ENCODE measurements at places on chromosomes 7 and 10. TPM values are rescaled to one million over a fixed set of nuclear protein-coding genes. Genes with fewer than 3 reads are reported as not detected.
A peak's percentile ranks its signal among the peaks of the same experiment; 100 is the strongest.

The SMKR1 gene
- total RNA-seq, result not detected

The PKD1L1 gene
- 1.1 TPM for total RNA-seq

DNA sequence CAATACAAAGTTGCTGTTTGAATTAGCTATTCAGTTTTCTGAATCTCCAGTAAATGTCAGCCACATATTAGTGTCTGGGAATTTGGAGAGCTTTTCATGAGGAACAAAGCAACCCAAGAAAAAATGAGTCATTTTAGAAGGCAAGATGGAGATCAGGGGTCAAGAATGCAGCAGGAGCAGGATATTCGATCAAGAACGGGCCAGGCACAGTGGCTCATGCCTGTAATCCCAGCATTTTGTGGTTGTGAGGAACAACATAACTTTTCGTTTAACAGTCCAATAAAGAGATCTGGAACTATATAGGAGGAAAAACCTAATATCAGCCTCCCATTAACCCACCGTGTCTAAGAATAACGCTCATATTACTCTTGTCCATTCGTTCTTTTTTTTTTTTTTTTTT is 600.5 kb downstream of the MAGI2 start:
- no peaks in the 10 kb centered on the region for H3K27me3 ChIP-seq
- no peaks in the 10 kb centered on the region for H3K36me3 ChIP-seq
- no peak overlapping the region for H3K4me3 ChIP-seq
- no peak overlapping the region for H3K27ac ChIP-seq
- peaks cover 7% of the 10 kb centered on the region for H3K4me1 ChIP-seq
- DNase-seq, result no peak

DNA sequence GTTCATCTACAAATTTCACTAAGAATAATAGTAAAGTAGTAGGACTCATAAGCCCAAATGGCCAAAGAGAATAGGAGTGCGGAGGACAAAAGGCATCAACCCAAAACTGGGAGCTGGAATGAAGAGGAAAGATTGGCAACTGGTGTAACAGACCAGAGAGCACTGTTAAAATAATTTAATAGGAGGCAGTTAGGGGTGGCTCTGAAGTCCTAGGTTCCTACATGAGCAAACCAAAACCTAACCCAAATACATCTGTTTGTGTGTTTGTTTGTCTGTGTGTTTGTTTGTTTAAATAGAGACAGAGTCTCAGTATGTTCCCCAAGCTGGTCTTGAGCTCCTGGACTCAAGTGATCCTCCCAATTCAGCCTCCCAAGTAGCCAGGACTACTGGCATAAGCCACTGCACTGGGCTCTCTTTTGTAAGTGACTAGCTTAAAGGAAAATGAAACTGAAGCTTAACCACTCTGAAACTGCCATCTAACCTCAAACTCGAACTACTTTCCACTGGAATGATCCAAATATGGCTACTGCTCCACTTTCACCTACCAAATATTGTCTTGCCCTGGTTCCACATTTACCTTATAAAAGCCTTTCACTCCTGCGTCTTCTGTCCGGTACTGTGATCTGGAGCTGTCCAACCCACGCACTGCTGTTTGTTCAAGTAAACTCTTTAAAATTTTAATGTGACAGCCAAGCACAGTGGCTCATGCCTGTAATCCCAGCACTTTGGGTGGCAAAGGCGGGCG is 94.9 kb downstream of the AKR1D1 start:
- H3K27ac ChIP-seq, result no peak overlapping the region
- no peaks in the 10 kb centered on the region for H3K36me3 ChIP-seq
- no peak overlapping the region for H3K4me3 ChIP-seq

DNA sequence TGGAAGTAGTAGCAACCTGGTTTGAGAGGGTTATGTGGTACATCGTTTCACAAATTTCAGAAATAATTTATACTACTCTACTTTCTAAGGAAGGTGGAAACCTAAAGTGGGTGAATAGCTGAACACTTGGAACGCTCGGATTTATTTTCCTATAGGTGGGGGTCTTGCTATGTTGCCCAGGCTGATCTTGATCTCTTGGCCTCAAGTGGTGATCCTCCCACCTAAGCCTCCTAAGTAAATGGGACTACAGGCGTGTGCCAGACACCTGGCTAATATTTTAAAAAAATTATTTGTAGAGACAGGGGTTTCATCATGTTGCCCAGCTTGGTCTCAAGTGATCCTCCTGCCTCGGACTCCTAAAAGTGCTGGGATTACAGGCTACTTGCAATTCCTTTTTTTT is 6.7 kb upstream of the KMT2E start:
- H3K4me3 ChIP-seq, result no peak overlapping the region
- H3K27ac ChIP-seq, result peak overlapping the region; percentile 100
- H3K4me1 ChIP-seq, result peaks cover 69% of the 10 kb centered on the region
- H3K27me3 ChIP-seq, result no peaks in the 10 kb centered on the region

- H3K27ac ChIP-seq, result no peak overlapping the region
- DNase-seq, result peak; percentile 84
- no peak overlapping the region for H3K4me3 ChIP-seq
- no peaks in the 10 kb centered on the region for H3K4me1 ChIP-seq
- peaks cover 79% of the 10 kb centered on the region for H3K36me3 ChIP-seq
Observed at GRCh38 chr7:102236592-102237287, 49.9 kb upstream of the SH2B2 start.

GRCh38 chr10:43118631-43119415 is 19.4 kb upstream of the CSGALNACT2 start:
- DNase-seq, result no peak
- no peak overlapping the region for H3K27ac ChIP-seq
- no peak overlapping the region for H3K4me3 ChIP-seq
- no peaks in the 10 kb centered on the region for H3K4me1 ChIP-seq
- no peaks in the 10 kb centered on the region for H3K27me3 ChIP-seq

DNA sequence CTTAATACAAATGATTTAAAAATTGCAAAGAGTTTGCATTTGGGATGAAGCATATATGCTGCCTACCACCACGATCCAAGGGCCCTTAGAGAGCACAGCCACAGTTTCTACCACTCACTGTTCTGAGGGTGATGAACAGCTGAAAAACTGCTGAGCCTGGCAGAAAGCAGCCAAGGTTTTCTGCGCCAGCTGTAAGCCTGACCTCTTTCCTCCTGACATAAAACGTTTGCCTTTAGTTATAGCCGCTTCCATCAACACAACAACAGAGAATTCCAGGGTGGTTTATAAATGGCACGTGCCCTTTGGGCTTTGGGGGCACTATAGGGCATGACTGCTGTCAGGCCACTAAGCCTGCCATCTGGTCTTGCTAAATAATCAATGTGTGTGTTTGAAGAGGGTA is 222.8 kb downstream of the RELN start:
- DNase-seq, result no peak
- H3K4me1 ChIP-seq, result no peaks in the 10 kb centered on the region
- H3K27ac ChIP-seq, result no peak overlapping the region
- no peaks in the 10 kb centered on the region for H3K27me3 ChIP-seq

- H3K4me1 ChIP-seq, result no peaks in the 10 kb centered on the region
- no peak overlapping the region for H3K4me3 ChIP-seq
- no peak overlapping the region for H3K27ac ChIP-seq
- no peak for DNase-seq
- H3K27me3 ChIP-seq, result no peaks in the 10 kb centered on the region
Observed at GRCh38 chr7:31475368-31475767, 38.5 kb upstream of the ITPRID1 start.

- no peaks in the 10 kb centered on the region for H3K27me3 ChIP-seq
- no peak for DNase-seq
- H3K4me3 ChIP-seq, result no peak overlapping the region
- peaks cover 26% of the 10 kb centered on the region for H3K4me1 ChIP-seq
Observed at GRCh38 chr7:51286401-51286800, 30.2 kb downstream of the COBL start.

DNA sequence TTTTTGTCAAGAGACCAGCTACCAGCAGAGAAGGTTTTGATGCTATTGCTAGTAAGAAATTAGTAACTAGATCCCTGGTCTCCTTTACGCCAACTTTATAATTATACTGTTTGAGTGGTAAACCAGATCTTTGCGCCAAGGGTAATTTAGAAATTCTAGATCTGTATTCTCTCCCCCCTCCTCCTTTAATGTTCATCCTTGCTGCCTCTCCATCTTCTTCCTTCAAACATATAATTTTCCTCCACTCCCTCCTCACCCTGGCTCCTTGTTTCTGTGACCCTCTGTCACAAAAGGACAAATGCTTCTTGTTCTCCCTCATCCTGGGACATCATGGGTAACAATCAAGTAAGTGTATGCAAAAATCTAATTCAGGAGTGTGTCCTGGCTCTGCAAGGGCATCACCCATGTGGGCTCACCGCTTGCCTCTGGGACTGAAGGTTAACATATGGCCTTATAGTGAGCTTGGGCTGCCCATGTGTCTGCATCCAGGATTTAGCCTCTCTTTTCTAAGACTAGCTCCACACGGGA is 121.2 kb downstream of the BAMBI start:
- DNase-seq, result no peak
- no peak overlapping the region for H3K27ac ChIP-seq
- H3K4me3 ChIP-seq, result no peak overlapping the region
- H3K27me3 ChIP-seq, result no peaks in the 10 kb centered on the region
- no peaks in the 10 kb centered on the region for H3K4me1 ChIP-seq
- no peaks in the 10 kb centered on the region for H3K36me3 ChIP-seq

GRCh38 chr10:131111007-131111406 is 200.5 kb downstream of the TCERG1L start:
- no peaks in the 10 kb centered on the region for H3K27me3 ChIP-seq
- H3K36me3 ChIP-seq, result no peaks in the 10 kb centered on the region
- H3K4me1 ChIP-seq, result no peaks in the 10 kb centered on the region
- no peak for DNase-seq
- H3K4me3 ChIP-seq, result no peak overlapping the region
- H3K27ac ChIP-seq, result no peak overlapping the region

Data from stomach (tissue), 19 donors.